ENCODE measurements at places on chromosomes 13 and 19.

DNA sequence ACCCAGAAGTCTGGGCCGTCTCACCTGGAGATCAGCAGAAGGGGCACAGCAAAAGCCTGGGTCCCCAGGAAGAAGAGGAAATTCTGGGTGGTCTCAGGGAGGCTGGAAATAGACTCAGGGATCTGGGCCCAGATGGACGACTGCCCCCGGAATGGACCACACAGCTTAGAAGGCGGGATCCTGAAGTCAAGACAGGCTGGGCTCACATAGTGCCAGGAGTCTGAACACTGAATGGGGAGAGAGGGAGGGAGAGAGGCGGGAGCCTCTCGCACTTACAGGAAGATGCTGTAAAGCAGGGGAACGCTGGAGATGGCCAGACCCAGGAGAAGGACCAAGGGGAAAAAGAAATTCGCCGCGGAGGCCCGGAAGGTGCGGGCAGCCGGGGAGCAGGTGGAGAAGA, 1.3 kb upstream of the LENG1 start:
- H3K27me3 ChIP-seq = peaks cover 13% of the 10 kb centered on the region
- H3K4me1 ChIP-seq = peaks cover 42% of the 10 kb centered on the region
- peak overlapping the region; percentile 86 for H3K4me3 ChIP-seq
- no peak for DNase-seq

DNA sequence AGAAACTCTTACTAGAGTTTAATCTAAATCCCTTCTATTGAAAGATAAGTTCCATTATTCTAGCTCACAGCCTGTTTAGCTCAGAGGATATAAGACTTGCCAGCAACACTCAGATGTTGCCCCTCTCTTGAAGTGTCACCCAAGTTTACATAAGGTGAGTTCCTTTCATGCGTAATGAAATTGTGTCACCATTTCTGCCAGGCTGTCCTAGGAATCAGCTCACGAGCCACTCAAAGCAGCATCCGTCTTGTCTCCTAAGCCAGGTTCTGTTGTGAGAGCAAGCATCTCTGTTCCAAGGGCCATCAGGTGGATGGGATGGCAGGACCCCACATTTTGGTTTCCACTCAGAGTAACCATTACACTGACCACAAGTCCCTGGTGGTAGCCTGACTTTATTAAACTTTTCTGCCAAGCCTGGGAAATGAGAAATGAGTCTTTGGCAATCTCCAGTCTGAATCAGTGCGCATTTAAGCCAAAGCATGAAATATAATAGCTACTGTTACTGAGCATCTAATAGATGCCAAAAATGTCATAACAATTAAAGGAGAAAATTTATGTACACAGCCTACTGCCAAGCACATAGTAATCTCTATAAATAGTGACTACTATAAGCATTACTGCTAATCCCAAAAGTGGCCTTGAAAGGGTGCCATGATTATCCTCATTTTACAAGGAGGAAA, 179.6 kb upstream of the MIR17HG start:
- no peak for DNase-seq
- peaks cover 8% of the 10 kb centered on the region for H3K27me3 ChIP-seq
- H3K36me3 ChIP-seq = no peaks in the 10 kb centered on the region
- H3K4me3 ChIP-seq = no peak overlapping the region
- no peak overlapping the region for H3K27ac ChIP-seq

- no peak overlapping the region for H3K4me3 ChIP-seq
- H3K4me1 ChIP-seq = no peaks in the 10 kb centered on the region
- no peaks in the 10 kb centered on the region for H3K27me3 ChIP-seq
- no peak for DNase-seq
- H3K36me3 ChIP-seq = no peaks in the 10 kb centered on the region
Observed at GRCh38 chr13:61777899-61778298, 362.2 kb upstream of the PCDH20 start.

DNA sequence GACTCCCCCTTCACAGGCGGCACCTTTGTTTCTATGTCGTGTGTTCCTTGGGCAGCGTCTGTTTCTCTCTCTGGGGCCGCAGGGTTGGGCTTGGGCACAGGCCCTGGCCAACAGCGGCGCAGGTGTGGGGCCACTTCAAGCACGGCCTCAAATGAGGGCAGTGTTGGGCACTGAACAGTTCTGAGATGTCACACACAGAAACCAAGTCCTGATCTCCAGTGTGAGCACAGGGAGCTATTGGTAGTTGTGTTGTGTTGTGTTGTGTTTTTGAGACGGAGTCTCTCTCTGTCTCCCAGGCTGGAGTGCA, 42.7 kb downstream of the GATAD2A start:
- peaks cover 23% of the 10 kb centered on the region for H3K36me3 ChIP-seq
- H3K27ac ChIP-seq = peak overlapping the region; percentile 72
- H3K4me1 ChIP-seq = peaks cover 91% of the 10 kb centered on the region
- H3K27me3 ChIP-seq = no peaks in the 10 kb centered on the region

DNA sequence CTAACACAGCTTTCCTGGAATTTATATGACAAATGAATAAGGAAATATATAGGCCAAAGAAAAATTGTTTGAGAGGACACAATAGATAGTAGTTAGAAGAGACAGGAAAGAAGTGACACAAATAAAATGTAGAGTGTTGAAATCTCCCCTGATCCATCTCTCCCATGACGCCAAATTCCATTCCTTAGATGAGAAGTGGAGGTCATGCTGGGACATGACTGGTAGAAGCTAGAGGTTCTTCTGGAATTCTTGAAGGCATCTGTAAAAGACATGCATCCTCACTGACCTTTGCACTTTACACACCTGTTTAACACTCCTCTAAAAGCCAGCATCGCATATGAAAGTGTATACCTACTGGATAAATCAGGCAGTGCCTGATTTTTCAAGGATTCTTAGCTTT, 67.8 kb downstream of the DGKH start:
- H3K4me3 ChIP-seq = no peak overlapping the region
- DNase-seq = no peak
- H3K36me3 ChIP-seq = peaks cover under 1% of the 10 kb centered on the region

DNA sequence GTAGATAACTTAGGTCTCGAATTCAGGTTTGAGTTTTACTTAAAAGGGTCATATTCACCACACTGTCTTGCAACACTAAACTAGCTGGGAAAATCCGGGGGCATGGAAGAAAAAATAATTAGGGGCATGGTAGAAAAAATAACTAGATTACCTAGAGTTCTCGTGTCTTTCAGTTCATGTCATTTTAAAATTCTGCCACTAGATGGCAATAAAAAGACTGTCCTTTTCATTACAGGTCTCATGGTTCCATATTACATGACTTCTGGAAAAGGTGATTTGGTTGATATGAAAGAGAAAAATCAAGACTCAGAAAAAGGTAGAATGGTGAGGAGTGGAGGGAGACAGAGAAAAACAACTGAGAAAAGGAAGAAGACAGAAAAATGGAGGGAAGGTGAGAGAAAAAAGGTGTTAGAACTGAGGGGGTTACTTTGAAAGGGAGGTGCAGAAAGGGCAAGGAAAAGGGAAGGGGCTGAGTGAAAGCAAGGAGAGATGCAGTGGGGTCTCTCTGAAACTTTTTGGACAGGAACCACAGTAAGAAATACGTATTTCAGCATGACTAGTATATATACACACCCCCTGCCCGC, 299.0 kb downstream of the KLF12 start:
- no peak overlapping the region for H3K27ac ChIP-seq
- no peaks in the 10 kb centered on the region for H3K36me3 ChIP-seq
- no peak overlapping the region for H3K4me3 ChIP-seq
- H3K4me1 ChIP-seq = peaks cover 38% of the 10 kb centered on the region
- no peak for DNase-seq
- H3K27me3 ChIP-seq = no peaks in the 10 kb centered on the region

Measured in activated CD8-positive, alpha-beta T cell treated with anti-CD3 and anti-CD28 coated beads for 36 hours (primary cell).